Stimulated activated CD4-positive, alpha-beta T cell treated with anti-CD3 and anti-CD28 coated beads, Interleukin-15, amount 100 ng/mL, for 1 hour (primary cell): ENCODE measurements at places on chromosomes 16 and 17.
A peak's percentile ranks its signal among the peaks of the same experiment; 100 is the strongest.

DNA sequence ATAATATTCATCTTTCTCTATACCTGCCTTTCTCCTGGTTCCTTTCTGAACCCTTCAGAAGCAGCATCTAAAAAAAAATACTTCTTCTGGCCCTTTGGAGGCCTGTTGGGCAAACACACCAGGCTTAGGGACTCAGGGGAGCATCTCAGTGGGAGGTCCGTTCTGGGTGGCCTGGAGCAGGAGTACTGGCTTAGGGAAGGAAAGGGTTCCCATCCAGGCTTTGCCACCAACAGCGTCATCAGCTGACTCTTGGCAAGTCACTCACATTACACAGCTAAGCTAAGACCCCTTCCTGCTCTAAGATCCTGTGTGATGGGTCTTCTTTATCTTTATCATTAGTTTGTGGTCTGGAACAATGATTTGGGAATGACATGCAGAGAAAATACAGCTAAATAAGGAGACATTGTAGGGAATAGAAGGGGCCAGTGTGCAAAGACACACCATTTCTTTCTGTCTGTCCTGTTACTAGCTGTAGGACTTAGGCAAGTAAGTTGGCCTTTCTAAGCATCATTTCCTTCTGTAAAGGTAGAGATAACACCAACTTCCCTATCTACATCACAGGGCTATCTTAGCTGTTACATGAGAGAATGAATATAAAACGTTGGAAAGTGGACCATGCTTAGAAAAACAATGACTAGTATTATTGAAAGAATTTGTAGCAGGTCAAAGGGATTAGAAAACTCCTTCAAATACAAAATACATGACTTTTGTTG, 9.9 kb downstream of the PCTP start:
- no peak for DNase-seq

- DNase-seq = no peak
Measured at GRCh38 chr16:17320009-17320408, 150.8 kb downstream of the XYLT1 start.

DNA sequence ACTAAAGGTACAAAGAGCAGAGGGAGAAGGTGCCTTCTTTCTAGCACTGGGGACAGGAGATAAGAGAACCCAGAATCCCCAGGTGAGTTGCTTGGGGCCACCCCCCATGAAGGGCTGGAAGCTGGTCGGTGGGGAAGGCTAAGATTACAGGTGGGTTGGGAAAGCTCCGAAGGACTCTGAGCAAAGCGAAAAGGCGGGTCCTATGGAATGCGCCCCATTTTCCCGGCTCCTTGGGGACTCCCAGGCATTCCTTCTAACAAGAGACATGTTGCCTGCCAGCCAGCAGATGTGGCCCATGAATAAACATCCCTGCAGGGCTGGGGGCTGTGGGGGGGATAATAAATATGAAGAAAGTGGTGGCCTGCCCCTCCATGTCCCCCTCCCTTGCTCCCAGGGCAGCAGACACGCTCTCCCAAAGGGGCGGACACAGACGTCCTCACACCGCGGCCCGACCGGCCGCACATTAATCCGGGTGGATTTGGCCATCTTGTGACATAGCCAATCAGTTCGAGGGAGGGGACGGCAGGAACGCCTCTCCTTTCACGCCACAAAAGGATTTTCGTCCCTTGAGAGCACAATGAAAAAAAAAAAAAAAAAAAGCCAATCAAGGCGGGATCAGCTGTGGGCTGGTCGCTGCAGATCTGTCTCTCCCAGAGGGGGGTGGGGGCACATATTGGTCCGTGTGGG, 98.5 kb downstream of the SOX9 start:
- DNase-seq = no peak

DNA sequence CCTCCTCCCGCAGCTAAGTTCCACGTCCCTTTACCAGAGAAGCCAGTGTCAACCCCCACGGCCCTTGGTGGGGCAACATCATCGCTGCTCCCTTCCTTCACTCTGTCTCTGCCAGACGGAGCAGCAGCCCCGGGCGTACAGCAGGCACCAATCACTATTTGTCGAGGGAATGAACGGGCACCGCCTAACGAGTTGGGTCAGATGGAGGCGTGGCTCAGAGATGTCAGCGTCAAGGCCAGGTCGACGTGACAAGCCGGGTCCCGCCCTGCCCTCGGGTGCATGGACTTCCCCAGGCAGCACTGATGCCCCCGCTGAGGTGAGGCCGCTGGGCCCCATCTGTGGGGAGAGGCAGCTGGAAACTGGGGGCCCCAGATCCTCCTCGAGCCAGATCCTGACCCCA, 50.0 kb downstream of the CBFA2T3 start:
- DNase-seq = no peak

DNA sequence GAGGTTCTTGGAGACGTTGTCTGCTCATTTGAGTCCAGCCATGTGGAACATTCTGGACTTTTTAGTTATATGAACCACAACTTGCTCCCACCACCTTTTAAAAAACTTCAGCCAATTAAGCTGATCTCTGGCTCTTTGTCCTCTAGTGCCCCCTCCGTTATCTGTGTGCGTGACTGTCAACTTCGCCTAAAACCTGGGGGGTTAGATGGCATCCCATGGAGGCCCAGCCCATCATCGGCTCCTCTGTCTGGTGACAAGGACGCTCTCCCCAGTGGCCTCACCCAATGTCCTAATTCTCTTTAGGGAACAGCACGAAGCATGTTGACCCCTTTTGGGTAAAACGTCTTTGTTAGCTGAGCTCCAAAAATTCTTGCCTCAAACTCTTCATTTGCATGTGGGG, 341.0 kb upstream of the TNRC6C start:
- DNase-seq = no peak

- DNase-seq = no peak
Measured at GRCh38 chr17:62714016-62714777, 86.7 kb downstream of the MRC2 start.

GRCh38 chr17:12745486-12745885, 43.8 kb upstream of the ARHGAP44 start:
- no peak for DNase-seq

DNA sequence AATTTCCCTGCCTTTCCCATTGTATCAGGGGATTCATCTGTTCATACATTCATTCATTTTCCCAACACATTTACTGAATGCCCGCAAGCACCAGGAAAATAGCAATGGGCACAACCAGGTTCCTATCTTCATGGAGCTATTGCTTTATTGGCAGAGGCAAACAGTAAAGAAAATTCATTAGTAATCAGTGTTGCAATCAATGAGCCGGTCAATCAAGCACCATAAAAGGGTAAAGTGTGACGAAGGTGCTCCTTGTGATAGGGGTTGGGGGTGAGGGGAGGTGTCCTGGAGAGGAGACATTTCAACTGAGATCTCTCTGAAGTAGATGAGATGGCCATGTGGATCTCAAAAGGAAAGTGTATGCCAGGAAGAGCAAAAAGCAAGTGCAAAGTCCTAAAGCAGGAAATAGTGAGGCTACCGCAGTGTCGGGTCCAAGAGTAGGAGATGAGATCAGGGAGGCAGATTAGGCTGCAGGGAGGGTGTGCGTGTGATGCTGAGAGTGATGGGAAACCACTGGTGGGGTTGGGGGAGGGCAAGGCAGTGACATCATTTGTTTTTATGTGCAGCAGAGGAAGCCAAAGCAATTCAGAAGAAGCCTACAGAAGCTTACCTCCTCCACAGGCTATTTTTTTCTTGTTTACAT, 28.4 kb downstream of the CDH13 start:
- peak; percentile 47 for DNase-seq

DNA sequence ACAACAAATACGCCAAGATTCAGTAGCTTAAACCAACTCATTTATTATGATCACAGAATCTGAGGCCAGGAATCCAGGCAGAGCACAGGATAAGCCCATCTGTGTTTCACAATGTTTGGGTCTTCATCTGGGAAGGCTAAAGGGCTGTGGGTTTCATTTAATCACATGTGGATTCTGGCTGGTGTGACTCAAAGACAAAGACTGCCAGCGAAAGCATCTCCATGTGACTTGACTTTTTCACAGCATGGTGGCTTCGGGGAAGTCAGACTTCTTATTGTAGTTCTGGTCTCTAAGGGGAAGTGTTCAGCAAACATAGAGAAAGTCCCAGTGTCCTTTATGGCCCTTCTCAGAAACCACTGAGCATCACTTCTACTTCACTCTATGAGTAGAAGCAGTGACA, 1014.4 kb upstream of the GOT2 start:
- no peak for DNase-seq

- no peak for DNase-seq
Measured at GRCh38 chr17:27049104-27049784, 244.7 kb upstream of the WSB1 start.

GRCh38 chr17:55238931-55239297, 25.8 kb upstream of the HLF start:
- DNase-seq = no peak

- DNase-seq = no peak
Measured at GRCh38 chr17:66076546-66077190, 115.3 kb downstream of the CEP112 start.

DNA sequence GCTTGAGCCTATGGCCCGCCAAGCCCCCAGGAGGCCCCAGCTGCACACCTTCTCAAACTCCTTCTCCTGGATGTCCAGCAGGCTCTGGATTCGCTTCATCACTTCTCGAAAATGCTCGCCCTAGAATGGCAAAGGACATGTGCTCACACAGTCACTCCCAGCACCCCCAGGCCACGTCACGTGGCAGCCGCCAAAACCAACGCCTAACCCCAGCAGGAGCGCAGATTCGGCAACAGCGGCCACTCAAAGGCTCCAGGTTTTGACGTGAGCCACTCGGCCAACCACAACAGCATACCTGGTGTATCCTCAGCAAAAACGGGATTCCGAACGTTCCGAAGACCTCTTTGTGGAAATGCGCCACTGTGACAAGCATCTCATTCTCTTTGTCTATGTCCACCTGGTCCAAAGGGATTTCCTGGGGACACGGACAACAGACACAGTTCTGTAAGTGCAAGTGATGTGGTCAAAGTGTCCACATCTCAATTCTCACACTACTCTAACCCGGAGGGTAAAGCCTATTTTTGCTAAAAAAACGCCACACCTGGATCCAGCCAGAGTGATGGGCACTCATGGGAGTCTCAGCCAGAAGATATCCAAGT, 12.7 kb downstream of the LITAFD start:
- no peak for DNase-seq

DNA sequence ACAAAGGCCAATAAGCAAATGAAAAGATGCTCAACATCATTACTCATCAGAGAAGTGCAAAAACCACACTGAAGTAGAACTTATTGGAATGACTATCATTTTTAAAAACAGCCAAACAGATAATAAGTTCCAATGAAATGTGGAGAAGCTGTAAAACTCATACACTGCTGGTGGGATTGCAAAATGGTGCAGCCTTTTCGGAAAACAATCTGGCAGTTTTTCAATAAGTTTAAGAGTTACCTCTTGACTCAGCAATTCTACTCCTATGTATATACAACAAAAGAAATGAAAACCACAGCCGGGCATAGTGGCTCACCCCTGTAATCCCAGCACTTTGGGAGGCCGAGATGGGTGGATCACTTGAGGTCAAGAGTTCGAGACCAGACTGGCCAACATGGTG, 49.3 kb downstream of the AKAP10 start:
- DNase-seq = no peak

DNA sequence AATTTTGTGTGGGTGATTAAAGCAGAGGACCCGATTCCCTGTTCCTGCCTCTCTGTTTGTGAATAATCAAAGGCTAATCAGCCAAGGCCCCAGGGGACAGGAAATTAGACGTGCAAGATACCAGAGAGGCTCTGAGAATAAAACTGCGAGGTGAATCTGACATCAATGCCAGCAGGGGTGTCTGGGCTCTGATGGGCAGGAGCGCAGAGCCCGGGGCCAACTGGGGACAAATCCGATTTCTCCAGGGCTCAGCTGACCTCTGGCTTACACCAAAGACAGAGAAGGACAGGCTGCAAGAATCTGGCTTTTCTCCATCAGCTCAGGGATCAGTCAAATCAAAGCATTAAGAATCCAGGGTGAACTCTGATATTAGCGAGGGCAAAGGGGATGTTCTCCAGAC, 174.3 kb downstream of the XYLT1 start:
- DNase-seq = no peak

GRCh38 chr16:77206533-77206932, 7.3 kb downstream of the SYCE1L start:
- DNase-seq = no peak

- no peak for DNase-seq
Measured at GRCh38 chr17:34169496-34169895, 85.6 kb upstream of the CCL2 start.

DNA sequence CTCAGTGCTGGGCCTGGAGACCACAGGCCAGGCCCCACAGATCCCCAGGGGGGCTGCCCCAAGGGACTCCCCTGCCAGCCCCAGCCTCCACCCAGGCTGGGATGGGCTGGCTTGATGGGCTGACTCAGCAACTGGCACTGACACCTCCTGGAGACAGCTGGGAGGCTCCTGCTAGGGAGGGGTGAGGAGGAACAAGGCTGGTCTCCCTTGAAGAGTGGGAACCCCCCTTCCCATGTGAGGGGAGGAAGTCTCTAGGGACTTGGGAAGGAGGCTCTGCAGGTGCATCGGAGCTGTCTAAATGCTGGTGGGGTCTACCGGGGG, 10.4 kb downstream of the NHERF1 start:
- DNase-seq = no peak

- no peak for DNase-seq
Measured at GRCh38 chr17:19386974-19387920, at the start of gene MFAP4. Gene MFAP4 (minus strand): TSS chr17:19387190. CDS start chr17:19387155, 35 bp downstream.

GRCh38 chr17:37247825-37248224, 128.0 kb upstream of the C17orf78 start:
- DNase-seq = no peak

- no peak for DNase-seq
Measured at GRCh38 chr16:11692171-11692570, 23.9 kb downstream of the SNN start.

DNA sequence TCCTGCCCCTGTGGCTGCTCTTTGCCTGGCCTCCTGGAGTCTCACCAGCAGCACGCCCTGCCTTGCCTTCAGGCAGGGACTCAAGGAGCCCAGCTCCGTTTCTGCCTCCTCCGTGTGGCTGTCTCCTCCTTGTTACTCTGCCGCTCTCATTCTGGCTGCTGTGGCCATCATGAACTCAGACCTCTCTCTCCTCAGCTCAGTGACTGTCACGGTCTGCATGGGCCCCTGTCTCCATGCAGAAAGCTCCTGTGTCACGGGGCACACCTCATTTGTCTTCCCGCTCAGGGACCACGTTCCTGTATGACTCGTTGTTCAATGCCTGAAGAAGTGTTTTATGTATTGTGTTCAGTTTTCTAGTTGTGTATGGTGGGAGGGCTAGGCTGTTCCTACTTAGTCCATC, 25.3 kb downstream of the RPTOR start:
- DNase-seq = no peak
